Brain microvascular endothelial cell (primary cell): ENCODE measurements at places on chromosomes 12 and 14.
A peak's percentile ranks its signal among the peaks of the same experiment; 100 is the strongest.

DNA sequence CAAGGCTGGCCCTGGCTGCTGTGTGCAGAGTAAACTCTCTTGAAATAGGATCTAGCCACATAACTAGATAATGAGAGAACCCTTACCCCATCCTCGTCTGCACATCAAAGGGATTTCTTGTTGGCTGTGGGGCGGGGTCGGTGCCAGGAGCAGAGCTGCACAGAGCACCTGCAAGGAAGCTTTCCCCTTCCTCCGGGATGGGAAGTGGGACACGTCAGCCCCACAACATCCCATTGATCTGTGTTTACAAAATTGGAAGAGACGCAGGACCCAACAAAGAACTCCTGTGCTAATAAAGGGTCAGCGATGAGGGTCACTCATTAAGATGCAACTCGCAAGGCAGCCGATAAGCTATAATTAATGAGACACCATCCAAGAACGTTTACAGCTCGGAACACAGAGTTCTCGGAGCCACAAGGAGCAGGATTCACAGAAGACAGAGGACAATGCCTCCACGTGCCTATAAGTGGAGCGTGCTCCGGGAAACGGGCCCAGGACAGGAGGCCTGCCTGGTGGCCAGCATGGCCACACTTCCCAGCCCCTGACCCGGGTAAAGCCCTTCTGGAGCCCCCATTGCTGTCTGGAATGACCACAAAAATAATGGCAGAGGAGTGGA, 171.5 kb downstream of the SLC15A4 start:
- no peak for DNase-seq

DNA sequence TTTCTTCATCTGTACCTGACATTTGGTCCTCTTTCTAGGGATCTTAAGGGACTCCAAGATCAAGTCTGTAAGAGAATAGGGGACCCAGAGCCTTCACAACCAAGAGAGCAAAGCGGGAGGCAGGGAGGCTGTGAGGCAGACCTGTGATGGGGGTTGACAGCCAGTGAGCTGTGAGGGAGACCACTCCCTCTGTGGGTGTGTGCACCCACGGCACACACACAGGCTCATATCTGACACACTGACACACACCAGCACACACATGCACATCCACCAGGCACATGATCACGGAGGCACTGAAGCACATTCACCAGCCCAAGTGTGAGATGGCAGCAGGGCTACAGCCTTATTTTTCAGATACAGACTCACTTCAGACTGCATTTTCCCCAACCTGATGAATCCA, 55.2 kb downstream of the SPTB start:
- no peak for DNase-seq

DNA sequence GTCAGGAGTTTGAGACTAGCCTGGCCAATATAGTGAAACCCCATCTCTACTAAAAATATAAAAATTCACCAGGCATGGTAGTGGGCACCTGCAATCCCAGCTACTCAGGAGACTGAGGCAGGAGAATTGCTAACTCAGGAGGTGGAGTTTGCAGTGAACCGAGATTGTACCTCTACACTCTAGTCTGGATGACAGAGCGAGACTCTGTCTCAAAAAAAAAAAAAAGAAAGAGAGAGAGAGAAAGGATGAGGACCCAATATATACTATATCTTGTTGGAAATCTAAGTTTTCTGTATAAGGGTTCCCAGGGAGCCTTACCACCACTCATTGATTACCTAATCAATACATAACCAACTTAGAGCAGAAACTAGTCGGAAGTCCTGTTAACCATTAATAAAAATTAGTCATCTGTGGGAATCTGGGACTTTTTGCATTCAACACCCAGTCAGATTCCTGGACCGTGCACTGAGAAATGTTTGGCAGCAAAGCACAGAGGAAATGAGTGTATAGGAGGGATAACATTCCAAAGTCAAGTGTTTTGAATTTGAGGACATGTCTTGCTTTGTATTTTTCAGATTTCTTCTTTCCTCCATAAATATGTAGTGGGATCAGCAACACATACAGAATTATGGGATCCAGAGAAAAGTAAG, 44.8 kb upstream of the NR2C1 start:
- DNase-seq = peak; percentile 75

DNA sequence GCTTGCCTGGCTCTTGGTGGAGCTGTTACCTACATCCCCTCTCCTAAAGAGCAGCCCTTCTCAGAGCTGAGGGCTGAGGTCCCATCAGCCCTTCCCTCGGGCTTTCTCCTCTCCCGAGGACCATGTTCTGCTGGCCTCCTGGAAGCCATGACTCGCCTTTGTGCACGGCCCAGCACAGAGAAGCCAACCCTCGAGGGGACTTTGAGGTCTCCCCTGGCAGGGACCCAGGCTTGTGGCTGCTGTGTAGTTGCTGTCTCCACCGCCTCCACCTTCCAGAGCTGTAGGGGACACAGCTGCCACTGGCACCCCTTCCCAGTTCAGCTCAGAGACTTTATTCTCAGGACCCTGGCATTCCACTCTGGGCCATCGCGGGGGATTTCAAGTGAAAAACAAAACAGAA, 22.9 kb upstream of the CCND2 start:
- no peak for DNase-seq

DNA sequence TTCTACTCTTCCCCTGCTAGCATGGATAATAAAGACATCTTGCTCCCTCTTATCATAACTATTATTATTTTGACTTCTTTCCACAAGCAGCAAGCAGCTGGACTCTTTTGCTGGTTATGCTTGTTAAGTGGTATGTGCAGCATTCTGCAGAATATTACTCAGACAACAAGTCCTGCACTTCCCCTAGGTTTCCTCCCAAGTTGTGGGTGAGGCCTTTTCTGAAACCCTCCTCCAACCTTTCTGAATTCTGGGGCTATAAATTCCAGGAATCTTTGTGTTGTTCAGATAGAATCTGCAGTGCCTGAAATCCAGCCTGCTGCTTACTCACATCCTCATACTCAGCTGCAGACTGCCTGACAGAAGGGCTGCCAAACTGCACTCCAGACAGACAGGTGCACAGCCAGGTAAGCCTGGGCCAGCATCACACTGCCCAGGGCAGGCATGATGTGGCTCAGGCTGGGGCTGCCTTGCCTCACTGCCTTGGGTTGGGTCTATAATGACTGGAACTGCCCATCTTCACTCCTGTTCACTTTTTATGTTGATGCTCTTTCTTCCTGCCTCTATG, 6.2 kb upstream of the DHRS2 start:
- DNase-seq = no peak

DNA sequence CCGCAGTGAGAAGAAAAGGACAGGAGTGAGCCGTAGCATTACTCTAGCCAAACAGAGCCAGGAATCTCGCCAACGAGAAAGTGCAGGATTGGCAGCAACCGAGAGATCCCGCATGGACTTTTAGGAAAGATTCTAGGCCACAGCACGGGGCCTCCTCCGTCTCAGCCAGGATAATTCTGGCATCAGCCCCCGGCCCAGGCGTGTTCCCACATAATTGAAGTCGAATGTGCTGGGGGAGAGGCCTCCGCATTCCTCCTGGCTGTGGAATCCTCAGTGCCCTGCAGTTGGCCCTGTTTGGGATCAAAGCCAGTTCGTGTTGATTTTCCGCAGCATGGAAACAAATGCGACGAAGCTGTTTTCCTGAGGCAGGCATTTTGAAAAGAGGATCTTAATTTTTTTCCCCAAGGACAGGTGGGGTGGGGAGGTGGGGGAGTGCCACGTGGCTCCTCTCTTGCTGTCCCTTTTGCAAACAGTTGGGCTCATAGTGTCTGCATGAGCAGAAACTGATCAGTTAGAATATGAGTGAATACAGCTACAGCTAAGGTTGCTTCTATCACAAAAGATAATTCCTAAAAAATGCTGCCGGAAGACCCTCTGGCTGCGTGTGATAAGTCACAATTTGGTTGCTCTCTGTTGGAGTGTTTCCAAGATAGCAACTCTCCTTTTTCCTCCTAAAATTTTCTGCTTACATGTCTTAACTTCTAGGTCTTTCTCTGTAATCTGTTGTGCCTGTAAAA, 37.3 kb upstream of the ATXN2 start:
- peak; percentile 40 for DNase-seq

DNA sequence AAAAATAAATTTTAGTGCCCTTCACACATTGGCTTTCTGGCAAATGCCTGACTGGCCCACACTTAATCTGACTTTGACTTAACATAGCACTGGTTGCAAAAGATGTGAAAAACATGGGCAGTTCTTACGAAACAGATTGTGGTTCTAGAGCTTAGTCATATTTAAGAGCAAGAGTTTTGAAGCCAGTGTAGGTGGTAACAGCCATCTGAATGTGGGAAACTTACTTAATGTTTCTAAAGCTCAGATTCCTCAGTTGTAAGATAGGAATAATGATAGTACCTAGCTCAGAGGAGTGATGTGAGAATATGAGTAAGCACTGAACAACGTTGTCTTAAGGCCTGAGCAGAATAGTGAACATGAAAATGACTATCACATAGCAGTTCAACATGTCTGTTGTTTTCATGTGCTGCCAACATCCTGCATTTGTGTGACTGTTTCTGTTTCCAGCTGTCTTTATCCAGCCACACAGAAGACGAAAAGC, 262.7 kb downstream of the SYT1 start:
- peak; percentile 87 for DNase-seq

- DNase-seq = peak; percentile 11
Measured at GRCh38 chr14:104650057-104650980, 39.1 kb upstream of the INF2 start.

DNA sequence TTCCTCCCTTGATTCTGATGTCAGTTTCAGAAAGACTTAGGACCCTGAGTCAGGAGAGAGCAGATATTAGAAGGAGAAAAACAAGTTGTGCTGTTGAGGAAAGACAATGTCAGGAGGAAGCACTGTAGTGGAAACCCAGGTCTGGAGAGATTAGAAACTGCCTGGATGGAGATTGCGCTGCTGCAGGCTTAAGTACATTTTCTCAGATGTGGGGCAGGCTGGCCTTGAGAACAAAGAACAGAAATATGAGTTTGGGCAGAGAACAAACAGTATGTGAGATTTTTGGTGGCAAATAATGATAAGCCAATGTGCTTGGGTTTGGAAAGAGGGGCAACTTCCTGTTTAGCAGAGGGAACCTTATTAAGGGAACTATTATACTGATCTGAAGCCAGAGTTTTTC, 74.3 kb upstream of the PRMT8 start:
- no peak for DNase-seq

GRCh38 chr14:31936115-31936514, 141.0 kb upstream of the ARHGAP5 start:
- DNase-seq = no peak

GRCh38 chr12:2490831-2491230, 303.9 kb upstream of the FKBP4 start:
- DNase-seq = no peak

DNA sequence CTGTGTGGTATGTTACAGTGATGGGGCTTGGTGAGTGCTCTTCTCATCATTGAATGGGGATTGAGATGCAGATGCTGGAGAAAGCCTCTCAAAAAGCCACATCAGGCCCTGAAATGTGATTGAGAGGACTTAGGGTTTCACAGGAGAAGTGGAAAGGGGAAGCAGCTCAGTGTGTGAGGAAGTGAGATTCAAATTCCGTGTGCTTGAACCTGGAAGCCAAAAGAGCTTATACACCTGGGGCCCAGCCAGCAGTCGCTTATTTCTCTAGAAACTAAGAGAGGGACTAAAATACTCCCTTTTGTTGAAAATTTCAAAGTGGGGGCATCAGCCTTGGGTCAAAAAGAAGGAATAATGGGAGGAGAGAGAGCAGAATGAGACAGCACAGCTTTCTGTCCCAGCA, 39.1 kb upstream of the GZMB start:
- DNase-seq = no peak

DNA sequence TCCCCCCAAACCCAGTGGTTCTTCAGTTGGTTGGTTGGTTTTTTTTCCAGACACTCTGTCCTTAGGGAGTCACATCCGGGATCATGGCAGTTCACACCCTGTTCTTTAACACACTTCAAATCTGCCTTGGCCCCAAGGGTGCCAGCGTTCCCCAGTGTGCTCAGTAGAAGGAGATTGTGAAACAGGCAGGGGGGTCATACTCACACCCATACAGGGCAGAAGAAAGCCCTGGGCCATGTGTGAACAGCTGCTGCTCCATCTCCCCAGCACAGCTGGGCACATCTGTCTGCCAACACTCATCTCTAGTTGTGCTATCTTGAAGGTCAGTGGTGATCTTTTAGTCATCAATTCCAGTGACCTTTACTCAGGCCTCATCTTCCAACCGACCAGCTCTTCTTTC, 64.4 kb upstream of the FUT8 start:
- no peak for DNase-seq

DNA sequence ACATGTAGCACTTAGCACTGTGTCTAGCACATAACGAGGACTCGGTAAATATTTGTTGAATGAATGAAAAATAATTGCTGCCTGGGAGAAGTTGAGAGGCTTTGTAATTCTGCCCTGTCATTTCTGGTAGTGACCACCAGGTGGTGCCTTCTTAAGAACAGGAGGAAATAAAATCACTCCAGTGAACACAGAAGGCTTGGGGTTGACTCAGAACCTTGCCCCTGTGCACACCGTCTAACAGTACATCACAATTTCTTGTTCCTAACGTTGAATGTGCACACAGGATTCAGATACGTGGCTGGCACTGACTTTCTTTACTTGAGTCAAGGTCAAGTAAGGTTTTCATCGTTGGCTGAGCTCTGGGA, 91.8 kb downstream of the RGS6 start:
- DNase-seq = peak; percentile 39

GRCh38 chr12:2753536-2753935, 41.2 kb upstream of the FKBP4 start:
- no peak for DNase-seq

DNA sequence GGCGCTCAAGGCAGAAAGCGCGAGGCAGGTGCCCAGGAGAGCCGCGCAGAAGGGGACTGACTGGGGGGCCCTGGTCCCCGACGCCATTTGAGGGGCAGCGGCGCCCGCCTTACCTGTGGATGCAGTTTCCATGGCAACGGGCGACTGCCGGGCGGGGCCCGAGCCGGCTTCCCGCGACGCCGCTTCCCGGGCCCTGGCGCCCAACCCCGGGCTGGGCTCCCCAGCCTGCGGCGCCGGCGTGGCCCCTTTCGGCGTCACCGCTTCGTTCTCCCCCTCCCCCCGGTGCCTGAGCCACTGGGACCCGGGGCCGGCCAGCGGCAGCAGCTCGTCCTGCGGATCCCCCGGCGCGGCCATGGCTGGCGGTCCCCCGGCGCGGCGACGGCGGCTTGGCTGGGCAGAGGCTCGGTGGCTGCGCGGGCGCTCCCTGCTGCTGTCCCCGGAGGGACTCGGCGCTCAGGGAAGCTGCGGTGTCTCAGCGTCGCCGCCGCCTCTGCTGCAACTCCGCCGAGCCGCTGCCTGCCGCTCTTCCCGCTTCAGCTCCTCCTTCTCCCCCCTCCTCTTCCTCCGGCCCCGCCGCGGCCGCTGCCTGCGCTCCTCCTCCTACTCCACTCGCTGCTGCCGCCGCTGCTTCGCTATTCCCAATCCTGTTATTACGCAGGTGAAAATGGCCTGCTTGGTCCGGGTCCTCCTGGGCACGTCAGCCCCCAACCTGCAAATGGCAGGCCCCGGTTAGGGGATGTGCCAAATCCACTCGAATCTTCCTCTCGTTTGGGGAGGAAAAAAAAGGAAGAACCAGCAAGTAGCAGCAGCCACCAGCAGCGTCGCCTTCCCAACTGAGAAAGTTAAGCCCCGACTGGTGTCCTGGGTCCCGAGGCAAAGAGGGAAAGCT, at the start of gene RTN1:
TSS of gene RTN1 (minus strand) at position 500 of the 889 bp plus-strand sequence. CDS start at position 354, 146 bp downstream.
- DNase-seq = no peak

GRCh38 chr12:66144791-66145754, 14.5 kb upstream of the LLPH start:
- peak; percentile 59 for DNase-seq

- DNase-seq = no peak
Measured at GRCh38 chr14:39499514-39499913, 67.3 kb upstream of the FBXO33 start.

- DNase-seq = peak; percentile 70
Measured at GRCh38 chr14:49634547-49635334, at the start of gene DNAAF2. Gene DNAAF2 (minus strand): TSS chr14:49635244. CDS start chr14:49635149, 95 bp downstream.
